ENCODE measurements at places on chromosomes 4 and X.
A peak's percentile ranks its signal among the peaks of the same experiment; 100 is the strongest.

DNA sequence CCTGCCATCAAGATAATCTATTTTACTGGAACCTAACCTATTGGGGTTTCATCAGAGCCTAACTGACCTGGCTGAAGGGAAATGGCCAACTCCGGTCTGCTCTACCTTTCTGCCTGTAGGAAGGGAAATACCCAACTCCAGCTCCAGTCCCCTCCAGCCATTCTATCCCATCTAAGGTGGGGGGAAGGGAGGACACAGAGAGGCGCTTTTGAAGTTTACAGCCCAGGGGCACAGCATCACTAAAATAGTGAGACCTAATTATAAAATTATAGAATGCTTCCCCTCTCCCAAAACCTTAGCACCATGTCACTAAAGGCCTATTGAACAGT is 27.8 kb upstream of the ACSL4 start:
- no peak for DNase-seq

GRCh38 chr4:104393655-104394324 is 100.9 kb downstream of the CXXC4 start:
- DNase-seq, result no peak

DNA sequence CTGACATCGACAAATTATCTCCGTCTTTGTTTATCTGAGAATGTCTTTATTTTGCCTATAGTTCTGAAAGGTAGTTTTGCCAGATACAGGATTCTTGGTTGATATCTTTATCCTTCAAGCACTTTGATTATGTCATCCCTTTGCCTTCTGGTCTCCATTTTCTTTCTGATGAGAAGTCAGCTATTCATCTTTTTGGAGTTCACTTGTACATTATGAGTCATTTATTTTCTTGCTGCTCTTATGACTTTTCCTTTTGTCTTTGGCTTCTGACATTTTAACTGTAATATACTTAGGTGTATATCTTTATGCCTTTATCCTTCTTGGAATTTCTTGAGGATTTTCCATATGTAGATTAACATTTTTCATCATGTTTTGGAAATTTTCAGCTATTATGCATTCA is 51.4 kb downstream of the SHROOM4 start:
- DNase-seq, result no peak

DNA sequence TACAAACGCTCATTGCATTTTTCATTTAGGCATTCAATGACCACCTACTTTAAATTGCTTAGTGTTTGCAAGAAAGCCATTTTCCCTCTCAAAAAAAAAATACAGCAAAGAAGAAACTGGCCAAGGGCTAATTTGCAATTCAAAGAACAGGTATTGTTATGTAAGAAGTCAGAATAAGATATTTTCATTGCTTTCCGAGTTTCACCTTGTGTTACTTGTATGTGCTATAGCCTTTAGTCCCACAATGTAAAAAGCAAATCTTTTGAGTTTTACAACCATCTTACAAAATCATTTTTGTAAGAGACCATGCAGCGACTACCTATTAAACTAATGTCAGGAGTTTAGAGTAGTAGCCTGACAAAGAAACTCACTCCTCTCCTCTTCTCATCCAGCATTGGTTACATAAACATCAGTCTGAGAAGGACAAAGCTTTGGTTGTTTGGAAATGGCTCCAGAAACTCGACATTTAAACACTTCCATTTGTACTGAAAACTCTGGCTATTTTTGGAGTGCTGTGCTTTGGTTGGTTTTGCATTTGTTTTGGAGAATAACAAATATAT is 15.3 kb downstream of the TENM3 start:
- no peak for DNase-seq

DNA sequence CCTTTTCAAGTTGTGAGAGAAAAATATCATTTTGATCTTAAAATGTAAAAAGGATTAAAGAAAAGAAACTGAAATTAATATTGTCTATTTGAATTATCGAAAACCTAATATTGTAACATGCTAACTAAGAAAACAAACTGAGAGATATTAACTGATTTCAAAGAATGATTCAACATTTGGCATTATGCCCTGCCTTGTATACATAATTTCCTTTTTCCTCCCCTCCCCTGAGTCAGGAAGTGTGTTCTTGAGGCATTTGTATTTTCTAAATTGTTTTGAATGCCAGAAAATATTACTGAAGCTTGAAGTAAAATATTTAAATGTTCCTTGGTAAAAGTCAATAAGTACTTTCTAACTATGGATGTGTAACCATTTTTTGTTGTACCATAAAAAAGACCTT is 49.4 kb downstream of the RPS6KA3 start:
- DNase-seq, result peak; percentile 46

DNA sequence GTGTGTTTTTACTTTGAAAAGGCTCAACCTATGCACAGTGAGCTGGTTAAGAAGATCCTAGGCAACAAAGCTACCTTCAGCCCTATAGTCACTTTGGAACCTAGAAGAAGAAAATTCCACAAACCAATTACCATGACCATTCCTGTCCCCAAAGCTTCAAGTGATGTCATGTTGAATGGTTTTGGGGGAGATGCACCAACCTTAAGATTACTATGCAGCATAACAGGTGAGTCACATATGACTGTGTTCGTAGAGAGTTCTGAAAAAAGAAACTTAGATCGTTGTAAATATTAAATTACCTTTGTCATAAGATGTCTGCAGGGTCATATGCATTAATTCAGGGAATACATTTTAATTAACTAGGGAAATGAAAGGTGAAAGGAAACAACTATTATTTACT is 287.1 kb downstream of the ANK2 start:
- no peak for DNase-seq

DNA sequence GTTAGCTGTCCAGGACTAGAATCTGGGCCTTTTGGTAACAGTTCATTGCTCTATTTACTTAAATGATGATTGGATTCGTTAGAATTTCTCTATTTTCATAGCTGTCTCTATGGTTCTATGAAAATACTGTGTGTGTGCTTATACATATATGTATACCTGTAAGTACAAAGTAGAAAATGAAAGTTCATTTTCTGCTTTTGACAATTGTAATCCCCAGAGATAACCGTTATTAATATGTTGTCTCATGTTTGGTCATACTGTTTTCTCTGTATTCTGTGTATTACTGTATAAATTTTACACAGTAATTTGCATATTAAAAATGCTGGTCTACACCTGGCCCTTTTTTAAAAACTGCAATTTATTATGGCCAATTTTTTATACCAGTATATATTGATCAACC is 55.4 kb downstream of the CLCN3 start:
- no peak for DNase-seq

GRCh38 chrX:148376342-148376741 is 124.1 kb upstream of the AFF2 start:
- no peak for DNase-seq

Data from HS-5 (cell line).